ENCODE measurements at places on chromosomes 6 and 20. TPM values are rescaled to one million over a fixed set of nuclear protein-coding genes. Genes with fewer than 3 reads are reported as not detected.

- no peak overlapping the region for H3K4me3 ChIP-seq
- no peak overlapping the region for H3K27ac ChIP-seq
- no peaks in the 10 kb centered on the region for H3K27me3 ChIP-seq
- DNase-seq = peak; percentile 7
- H3K4me1 ChIP-seq = no peaks in the 10 kb centered on the region
These were observed 563.8 kb downstream of the LMBRD1 start for GRCh38 chr6:69232911-69233448.

GRCh38 chr6:28543651-28544610 lies 18.2 kb downstream of the GPX5 start:
- peak overlapping the region; percentile 62 for H3K4me3 ChIP-seq
- DNase-seq = peak; percentile 36
- no peaks in the 10 kb centered on the region for H3K36me3 ChIP-seq
- H3K27ac ChIP-seq = peak overlapping the region; percentile 43
- peaks cover 12% of the 10 kb centered on the region for H3K4me1 ChIP-seq

- H3K36me3 ChIP-seq = no peaks in the 10 kb centered on the region
- H3K27me3 ChIP-seq = no peaks in the 10 kb centered on the region
- H3K4me1 ChIP-seq = no peaks in the 10 kb centered on the region
- H3K27ac ChIP-seq = no peak overlapping the region
These were observed 621.5 kb upstream of the CDH4 start for GRCh38 chr20:60630609-60631008.

- peak overlapping the region; percentile 97 for H3K27ac ChIP-seq
- H3K4me3 ChIP-seq = peak overlapping the region; percentile 91
- H3K4me1 ChIP-seq = peaks cover 52% of the 10 kb centered on the region
- peaks cover 6% of the 10 kb centered on the region for H3K36me3 ChIP-seq
These were observed 622 bp downstream of the GPANK1 start for GRCh38 chr6:31663961-31664789.

GRCh38 chr6:125826695-125827463 lies 36.1 kb downstream of the NCOA7 start:
- H3K27me3 ChIP-seq = no peaks in the 10 kb centered on the region
- no peak for DNase-seq
- no peak overlapping the region for H3K4me3 ChIP-seq
- H3K36me3 ChIP-seq = no peaks in the 10 kb centered on the region
- H3K27ac ChIP-seq = no peak overlapping the region

GRCh38 chr6:109315341-109316110 lies 66.7 kb downstream of the CD164 start:
- no peaks in the 10 kb centered on the region for H3K4me1 ChIP-seq
- no peak overlapping the region for H3K27ac ChIP-seq
- H3K36me3 ChIP-seq = no peaks in the 10 kb centered on the region
- no peaks in the 10 kb centered on the region for H3K27me3 ChIP-seq

GRCh38 chr6:48378884-48379407 lies 267.9 kb upstream of the PTCHD4 start:
- no peaks in the 10 kb centered on the region for H3K36me3 ChIP-seq
- H3K27ac ChIP-seq = no peak overlapping the region
- H3K4me3 ChIP-seq = no peak overlapping the region
- no peaks in the 10 kb centered on the region for H3K27me3 ChIP-seq

GRCh38 chr6:71298459-71298858 lies 9.8 kb downstream of the OGFRL1 start:
- H3K4me3 ChIP-seq = no peak overlapping the region
- H3K27ac ChIP-seq = no peak overlapping the region
- H3K4me1 ChIP-seq = no peaks in the 10 kb centered on the region

GRCh38 chr6:129671442-129672340 lies 38.3 kb downstream of the ARHGAP18 start:
- peak overlapping the region; percentile 43 for H3K4me3 ChIP-seq
- H3K36me3 ChIP-seq = no peaks in the 10 kb centered on the region
- H3K27ac ChIP-seq = peak overlapping the region; percentile 34
- DNase-seq = peak; percentile 54

DNA sequence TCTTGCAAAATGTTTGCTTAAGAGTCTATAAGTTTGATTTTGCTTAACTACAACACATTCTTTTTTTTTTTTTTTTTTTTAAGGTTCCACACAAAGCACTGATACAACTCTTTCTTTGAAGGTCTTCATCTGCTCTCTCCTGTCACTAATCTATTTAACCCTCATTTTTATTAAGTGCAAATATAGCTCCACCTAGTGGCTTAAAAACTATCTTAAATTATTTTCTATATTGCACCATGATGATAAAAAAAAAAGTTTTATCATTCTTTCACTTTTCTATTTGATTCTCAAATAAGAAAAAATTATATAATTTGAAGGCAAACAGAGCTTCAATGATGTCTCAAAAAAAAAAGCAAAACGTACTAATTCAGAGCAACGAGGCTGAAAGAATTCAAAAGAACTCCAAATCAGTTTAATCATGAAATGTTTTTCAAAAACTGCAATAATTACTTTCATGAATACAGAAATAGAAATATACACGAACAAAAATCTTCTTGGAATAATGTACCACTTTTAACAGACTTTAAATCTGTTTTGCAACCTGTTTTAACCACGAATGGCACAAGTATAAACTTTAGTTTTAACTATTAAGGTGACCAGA lies 12.8 kb downstream of the ESF1 start:
- H3K27ac ChIP-seq = no peak overlapping the region
- H3K4me3 ChIP-seq = no peak overlapping the region

GRCh38 chr20:57582432-57583288 lies 21.8 kb downstream of the PCK1 start:
- no peak for DNase-seq
- H3K27ac ChIP-seq = no peak overlapping the region
- H3K4me1 ChIP-seq = no peaks in the 10 kb centered on the region
- H3K4me3 ChIP-seq = no peak overlapping the region

DNA sequence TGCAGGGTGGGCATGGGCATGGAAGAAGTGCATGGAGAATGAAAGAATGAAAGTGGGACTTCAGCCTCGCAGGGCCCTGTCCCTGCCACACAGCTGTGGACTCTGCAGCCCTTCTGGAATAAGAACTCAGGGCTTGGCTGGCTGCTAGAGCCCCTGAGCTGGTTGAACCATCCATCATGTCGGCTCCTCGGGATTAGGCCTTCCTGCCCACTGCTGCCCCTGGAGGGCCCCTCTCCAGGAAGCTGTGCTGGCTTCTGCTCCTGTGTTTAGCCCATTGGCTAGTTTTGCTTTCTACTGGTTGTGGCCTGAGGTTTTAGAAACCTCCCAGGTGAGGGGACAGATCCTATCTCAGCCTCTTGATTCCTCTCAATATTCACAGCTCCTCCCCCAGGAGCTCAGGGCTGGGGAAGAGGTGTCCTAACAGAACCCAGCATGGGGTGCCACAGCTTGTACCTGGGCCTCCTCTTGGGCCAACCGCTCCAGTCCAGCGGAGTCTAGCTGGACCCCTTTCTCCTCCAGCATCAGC lies 7.9 kb downstream of the AARS2 start:
- no peak overlapping the region for H3K27ac ChIP-seq
- no peaks in the 10 kb centered on the region for H3K4me1 ChIP-seq
- peaks cover 96% of the 10 kb centered on the region for H3K36me3 ChIP-seq
- no peak for DNase-seq
- H3K4me3 ChIP-seq = no peak overlapping the region
- H3K27me3 ChIP-seq = no peaks in the 10 kb centered on the region

DNA sequence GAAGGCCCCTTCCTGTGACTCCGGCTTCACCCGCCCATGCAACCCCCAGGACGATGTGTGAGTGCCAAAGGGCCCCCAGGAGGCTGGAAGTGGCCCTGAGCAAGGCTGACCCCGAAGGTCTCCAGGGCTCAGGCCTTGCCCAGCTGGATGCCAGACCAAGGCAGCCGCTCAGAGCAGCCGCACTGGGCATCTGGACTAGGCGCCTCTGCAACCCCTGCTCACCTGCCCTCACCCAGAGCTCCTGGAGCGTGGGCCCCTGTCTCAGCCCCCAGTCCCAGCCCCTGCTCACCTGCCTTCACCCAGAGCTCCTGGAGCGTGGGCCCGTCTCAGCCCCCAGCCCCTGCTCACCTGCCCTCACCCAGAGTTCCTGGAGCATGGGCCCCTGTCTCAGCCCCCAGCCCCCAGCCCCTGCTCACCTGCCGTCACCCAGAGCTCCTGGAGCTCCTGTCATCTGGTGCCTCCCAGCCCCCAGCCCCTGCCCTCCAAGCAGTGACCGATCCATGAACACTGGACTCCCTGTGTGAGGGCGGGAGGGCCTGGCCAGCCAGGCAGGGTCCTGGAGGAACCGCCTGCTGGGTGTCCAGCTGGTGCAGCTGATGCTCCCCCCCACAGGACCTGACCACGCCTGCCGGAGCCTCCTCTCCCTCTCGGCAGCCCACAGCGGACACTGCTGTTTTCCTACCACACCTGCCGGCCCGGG lies 1.1 kb downstream of the SRMS start:
- no peaks in the 10 kb centered on the region for H3K4me1 ChIP-seq
- DNase-seq = no peak
- no peaks in the 10 kb centered on the region for H3K27me3 ChIP-seq
- no peaks in the 10 kb centered on the region for H3K36me3 ChIP-seq

DNA sequence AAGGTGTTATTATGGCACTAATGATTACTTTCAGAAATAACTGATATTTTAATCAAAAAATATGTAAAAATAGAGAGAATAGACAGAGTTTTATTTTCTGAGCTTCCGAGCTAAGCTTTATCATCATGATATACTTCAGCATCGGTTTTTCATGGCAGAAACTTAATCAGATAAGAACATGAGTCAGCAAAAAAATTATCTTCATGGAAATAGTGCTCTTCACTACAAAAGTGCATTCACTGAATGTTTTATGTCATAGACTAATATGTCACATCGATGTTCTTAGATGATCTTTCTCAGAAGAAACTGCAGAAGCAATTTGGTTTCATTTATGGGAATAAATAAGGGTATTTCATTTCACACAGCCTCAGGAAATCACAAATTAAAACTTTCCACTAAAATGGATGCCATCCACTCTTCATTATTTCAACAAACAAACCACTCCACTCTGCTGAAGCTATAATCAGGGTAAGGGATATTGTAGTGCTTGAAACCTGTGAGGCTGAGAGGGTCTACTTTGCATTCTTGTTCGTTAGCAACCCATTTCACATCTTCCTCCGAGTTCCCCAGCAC lies 10.2 kb upstream of the MAP3K7 start:
- H3K4me3 ChIP-seq = no peak overlapping the region
- H3K4me1 ChIP-seq = no peaks in the 10 kb centered on the region
- H3K27me3 ChIP-seq = no peaks in the 10 kb centered on the region
- DNase-seq = no peak
- no peak overlapping the region for H3K27ac ChIP-seq
- H3K36me3 ChIP-seq = no peaks in the 10 kb centered on the region

- H3K4me1 ChIP-seq = peaks cover 48% of the 10 kb centered on the region
- H3K36me3 ChIP-seq = no peaks in the 10 kb centered on the region
- peak overlapping the region; percentile 48 for H3K27ac ChIP-seq
- H3K27me3 ChIP-seq = no peaks in the 10 kb centered on the region
- DNase-seq = no peak
These were observed 12.7 kb downstream of the IGF2R start for GRCh38 chr6:159981403-159982245.

- H3K4me1 ChIP-seq = no peaks in the 10 kb centered on the region
- H3K27me3 ChIP-seq = no peaks in the 10 kb centered on the region
- DNase-seq = no peak
- no peaks in the 10 kb centered on the region for H3K36me3 ChIP-seq
- H3K27ac ChIP-seq = no peak overlapping the region
These were observed 283.2 kb upstream of the HSF2 start for GRCh38 chr6:122116119-122116834.

GRCh38 chr20:36400909-36401735 lies 95.0 kb downstream of the DLGAP4 start:
- H3K27me3 ChIP-seq = no peaks in the 10 kb centered on the region
- no peak for DNase-seq
- no peak overlapping the region for H3K4me3 ChIP-seq
- no peaks in the 10 kb centered on the region for H3K4me1 ChIP-seq
- no peak overlapping the region for H3K27ac ChIP-seq

DNA sequence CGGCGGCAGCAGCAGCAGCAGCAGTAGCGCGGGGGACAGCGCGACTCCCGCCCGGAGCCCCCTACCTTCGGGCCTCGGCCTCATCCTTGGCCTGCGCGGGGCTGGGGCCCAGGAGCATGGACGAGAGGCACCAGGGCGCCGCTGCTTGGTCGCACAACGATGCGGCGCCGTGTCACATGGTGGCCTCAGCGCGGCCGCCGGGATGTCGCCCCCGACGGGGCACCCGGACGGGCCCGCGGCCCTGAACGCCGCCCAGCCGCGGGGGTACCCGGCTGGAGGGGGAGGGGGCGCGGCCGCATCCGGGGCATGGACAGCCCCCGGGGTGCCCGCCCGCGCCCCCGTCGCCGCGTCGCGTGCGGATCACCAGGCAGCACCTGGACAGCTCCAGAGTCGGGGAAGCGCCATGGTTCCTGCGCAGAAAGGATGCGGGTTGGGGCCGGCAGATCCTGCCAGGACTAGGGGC lies 57.1 kb downstream of the CDH22 start:
- H3K36me3 ChIP-seq = no peaks in the 10 kb centered on the region
- no peak for DNase-seq
- H3K4me1 ChIP-seq = no peaks in the 10 kb centered on the region
- H3K27ac ChIP-seq = no peak overlapping the region
- peaks cover 5% of the 10 kb centered on the region for H3K27me3 ChIP-seq

- no peaks in the 10 kb centered on the region for H3K4me1 ChIP-seq
- no peak overlapping the region for H3K27ac ChIP-seq
- no peak overlapping the region for H3K4me3 ChIP-seq
These were observed 74.6 kb downstream of the TMEM244 start for GRCh38 chr6:129786548-129786947.

DNA sequence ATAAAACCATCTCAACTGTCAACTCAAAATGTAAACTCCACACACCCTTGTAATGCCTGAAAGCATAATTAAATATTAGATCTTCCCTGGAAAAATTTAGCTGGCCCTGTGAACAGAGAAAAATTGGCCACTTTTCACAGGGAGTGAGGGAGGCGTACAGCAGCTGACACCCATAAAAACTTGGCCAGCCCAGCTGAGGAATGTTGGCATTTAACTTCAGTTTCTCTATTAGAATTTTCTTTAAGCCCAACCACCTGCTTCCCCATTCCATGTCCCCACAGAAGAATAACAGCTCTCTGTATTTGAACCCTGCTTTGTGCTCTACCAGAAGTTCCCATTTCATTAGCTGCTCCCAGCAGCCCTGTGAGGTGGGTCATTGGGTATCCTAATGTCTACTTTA lies 41.0 kb downstream of the PKHD1 start:
- H3K4me1 ChIP-seq = no peaks in the 10 kb centered on the region
- DNase-seq = no peak
- H3K4me3 ChIP-seq = no peak overlapping the region
- H3K36me3 ChIP-seq = no peaks in the 10 kb centered on the region
- H3K27me3 ChIP-seq = no peaks in the 10 kb centered on the region
- no peak overlapping the region for H3K27ac ChIP-seq

Gene LRRC1
- total RNA-seq = 2.0 TPM

Gene LYRM4
- total RNA-seq = 27.2 TPM

Gene MRPS18B
- total RNA-seq = 49.5 TPM

Gene MAK
- total RNA-seq = 0.42 TPM

Gene COL19A1
- 0.05 TPM for total RNA-seq

Gene EEF1A2
- total RNA-seq = 1.5 TPM

Gene SLC17A3
- not detected for total RNA-seq

All from naive thymus-derived CD4-positive, alpha-beta T cell (primary cell).